ENCODE measurements at places on chromosomes 6 and 20.

DNA sequence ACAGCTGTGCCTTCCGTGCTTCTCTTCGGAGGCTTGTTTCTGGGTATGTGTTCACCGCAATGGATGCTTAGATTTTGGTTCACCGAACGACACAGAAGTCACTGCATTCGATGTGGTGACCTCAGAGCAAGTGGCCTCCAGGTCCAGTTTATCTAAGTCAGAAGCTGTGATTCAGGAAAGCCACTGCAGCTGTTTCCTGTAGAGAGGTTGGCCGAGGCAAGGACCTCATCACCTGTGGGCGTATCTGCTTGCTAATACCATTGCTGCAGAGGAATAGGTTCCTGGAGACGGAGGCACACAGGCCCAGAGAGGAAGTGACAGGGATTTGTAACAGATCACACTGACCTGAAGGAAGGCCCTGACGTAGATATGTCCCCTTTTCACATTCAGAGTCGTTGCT, 82.7 kb downstream of the FARS2 start:
- DNase-seq = no peak

DNA sequence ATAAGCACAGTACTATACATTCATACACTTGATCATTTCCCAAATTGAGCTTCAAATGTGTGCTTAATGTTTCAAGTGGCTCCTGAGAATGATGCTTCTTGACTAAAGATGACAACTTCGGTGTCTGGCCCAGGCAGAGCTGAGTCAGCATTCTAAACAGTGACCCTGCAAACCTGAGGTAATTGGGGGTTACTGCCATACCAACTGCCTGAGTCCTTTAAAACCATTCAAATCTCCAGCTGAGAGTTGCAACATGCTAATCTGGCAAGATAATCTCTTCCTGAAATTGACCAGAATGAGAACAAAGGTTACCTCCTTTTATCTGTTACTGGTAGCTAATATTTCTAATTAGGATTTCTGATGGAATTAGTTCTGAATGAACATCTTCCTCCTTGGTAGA, 8.2 kb downstream of the BACH2 start:
- DNase-seq = no peak

DNA sequence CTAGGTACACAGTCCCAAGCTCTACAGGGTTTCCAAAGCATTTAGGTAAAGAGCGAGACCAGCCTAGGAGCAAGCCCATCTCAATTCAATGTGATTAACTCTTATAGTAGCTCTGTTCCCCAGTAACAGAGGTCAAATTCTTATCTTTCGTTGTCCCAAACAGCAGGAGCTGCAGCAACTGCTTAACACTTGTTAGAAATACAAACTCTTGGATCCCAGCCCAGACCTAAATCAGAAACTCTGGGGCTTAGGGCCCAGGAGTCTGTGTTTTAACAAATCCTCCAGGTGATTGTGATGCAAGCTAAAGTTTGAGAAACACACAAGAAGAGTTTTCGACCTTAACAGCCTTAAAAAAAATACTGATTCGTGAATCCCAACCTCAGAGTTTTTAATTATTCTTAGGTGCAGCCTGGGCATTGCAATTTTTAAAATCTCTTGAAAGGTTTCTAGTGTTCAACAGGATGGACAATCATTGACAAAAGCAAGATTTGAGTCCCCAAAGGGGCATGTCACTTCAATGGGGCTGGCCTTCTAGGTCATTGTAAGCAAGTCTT, 127.4 kb upstream of the HCRTR2 start:
- no peak for DNase-seq

GRCh38 chr6:113901482-113901881, 44.3 kb downstream of the MARCKS start:
- no peak for DNase-seq

GRCh38 chr20:48797850-48798747, 29.7 kb downstream of the PREX1 start:
- no peak for DNase-seq

- DNase-seq = no peak
Measured at GRCh38 chr6:39330057-39330456, 7.6 kb upstream of the KCNK16 start.

DNA sequence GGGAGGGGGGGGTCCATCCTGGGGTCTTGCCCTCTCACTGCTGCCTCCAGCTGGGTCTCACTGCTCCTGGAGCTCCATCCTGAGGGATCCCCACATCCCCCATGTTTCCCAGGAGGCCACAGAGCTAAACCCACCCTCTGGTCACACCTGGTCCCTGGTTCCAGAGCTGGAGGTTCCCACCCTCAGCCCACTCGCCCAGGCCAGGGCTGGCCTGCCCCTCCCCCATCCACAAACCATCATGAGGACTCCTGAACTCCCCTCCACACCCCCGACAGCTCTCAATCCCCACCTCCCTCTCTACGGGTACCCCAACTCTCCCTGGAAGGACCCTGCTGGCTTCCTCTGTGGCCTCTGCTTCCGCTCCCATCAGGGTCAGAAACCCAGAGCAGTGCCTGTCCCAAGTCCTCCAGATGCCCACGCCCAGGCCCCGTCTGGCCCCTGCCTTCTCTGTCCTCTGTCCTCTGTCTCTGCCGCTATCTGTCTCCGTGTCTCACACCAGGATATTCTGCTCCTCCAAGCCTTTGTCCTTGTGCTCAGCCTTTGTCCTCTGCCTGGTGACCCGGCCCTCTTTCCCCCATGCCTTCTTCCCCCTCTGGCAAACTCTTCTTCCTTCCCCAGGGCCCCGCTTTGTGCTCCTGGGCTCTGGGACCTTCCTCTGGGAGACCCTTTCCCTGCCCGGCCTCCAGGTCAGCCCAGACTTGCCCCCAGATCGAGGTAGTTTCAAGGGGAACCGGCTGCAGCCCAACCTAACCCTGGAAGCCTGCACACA, 74.0 kb downstream of the SRC start:
- no peak for DNase-seq

DNA sequence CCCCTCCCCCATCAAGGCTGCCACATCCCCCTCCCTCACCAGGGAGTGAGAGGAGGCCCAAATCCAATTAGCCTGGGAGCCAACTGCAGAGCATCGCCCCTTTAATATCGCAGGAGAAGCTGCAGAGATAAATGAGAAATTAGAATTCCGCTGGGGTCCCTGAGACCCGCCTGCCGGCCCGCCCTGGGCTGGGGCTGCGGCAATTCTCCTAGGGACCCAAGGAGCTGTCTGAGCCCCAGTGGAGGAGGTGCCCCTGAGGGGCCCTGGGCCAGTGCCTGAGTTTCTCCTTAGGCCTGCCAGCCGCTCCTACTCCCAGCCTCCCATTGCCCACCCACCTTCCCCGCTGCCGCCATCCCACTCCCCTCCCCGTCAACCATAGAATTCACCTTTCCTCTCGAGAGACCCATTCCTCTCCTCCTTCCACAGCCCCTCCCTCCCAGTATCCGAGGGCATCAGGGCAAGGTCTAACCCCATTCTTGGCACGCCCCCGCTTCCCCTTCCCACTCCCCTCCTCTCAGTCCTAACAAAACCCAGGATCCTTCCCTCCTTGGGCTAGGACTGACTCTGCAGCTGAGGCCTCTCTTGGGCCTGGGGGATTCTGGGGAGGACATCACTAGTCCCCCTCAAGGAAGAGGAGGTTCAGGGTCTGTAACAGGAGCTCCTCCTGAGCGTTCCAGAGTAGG, 20.0 kb upstream of the CDH22 start:
- DNase-seq = no peak

GRCh38 chr20:37020636-37021035, 69.1 kb upstream of the SAMHD1 start:
- DNase-seq = no peak

DNA sequence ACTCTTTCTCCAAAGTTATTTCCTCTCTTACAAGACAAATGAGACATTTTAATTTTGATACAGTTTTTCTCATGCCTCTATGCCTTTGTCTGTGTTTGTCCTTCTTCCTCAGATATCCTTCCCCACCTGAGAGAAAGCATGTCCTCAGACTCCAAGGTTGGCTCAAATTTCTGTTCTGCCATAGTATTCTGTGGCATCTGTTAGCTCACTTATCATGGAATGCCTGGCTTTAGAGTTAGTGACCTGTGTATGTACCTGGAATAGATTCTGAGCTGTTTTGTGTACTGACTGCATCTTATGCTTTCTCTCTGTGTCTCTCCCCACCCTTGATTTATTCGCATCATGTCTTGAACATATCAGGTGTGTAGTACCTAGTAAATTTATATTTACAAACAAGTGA, 90.0 kb downstream of the CENPW start:
- DNase-seq = no peak

GRCh38 chr20:59448851-59449444, 148.5 kb downstream of the EDN3 start:
- no peak for DNase-seq

GRCh38 chr20:46128310-46129151, 10.4 kb downstream of the CD40 start:
- no peak for DNase-seq

DNA sequence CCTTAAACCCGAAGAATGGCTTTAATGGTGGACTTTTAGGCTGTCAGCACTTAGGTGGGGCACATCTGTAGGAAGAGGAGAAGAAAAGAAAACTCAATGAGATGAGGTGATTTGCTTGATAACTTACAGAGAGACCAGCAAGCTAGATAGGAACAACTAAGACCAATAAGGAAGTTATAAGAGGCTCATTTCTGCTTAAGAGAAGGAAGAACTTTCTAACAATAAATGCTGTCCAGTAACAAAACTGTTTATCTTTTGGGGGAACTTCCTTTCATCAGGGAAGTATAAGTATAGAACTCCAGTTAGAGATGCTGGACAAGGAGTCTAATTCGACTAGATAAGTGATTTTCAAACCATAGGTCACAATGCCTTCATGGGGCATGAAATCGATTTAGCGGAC, 107.2 kb upstream of the SIRPA start:
- DNase-seq = no peak

- no peak for DNase-seq
Measured at GRCh38 chr6:788058-788457, 95.1 kb upstream of the EXOC2 start.

- DNase-seq = no peak
Measured at GRCh38 chr6:41049521-41049920, 3.5 kb upstream of the APOBEC2 start.

- DNase-seq = no peak
Measured at GRCh38 chr6:134676307-134677281, 273.3 kb downstream of the ALDH8A1 start.

DNA sequence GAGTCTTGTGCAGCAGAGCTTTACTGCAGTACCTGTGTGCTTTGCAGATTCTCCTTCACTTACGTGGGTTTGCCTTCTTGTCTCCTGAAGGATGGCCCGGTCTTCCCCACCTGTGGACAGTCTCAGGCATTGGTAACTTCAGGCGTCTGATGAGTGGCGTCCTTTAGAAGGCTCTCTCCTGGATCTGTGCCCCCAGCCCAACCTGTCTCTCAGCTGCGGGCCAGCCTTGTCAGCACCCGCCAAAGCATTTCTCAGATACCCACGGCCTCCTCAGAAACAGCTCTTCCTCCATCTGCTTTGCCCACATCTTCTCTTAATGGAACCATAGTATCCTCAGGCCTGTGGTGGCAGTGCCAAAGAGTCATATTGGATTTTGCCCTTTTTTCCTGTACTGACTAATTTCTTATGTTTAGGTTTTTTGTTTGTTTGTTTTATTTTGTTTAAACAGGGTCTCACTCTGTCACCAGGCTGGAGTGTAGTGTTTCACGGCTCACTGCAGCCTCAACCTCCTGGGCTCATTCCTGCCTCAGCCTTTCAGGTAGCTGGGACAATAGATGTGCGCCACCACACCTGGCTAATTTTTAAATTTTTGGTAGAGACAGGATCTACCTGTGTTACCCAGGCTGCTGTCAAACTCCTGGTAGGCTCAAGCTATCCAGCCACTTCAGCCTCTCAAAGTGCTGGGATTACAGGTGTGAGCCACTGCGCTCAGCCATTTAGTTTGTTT, 96.6 kb downstream of the ARID1B start:
- no peak for DNase-seq

GRCh38 chr20:20548527-20549266, 163.7 kb downstream of the RALGAPA2 start:
- no peak for DNase-seq

- DNase-seq = no peak
Measured at GRCh38 chr20:37323985-37324384, 22.0 kb upstream of the SRC start.

DNA sequence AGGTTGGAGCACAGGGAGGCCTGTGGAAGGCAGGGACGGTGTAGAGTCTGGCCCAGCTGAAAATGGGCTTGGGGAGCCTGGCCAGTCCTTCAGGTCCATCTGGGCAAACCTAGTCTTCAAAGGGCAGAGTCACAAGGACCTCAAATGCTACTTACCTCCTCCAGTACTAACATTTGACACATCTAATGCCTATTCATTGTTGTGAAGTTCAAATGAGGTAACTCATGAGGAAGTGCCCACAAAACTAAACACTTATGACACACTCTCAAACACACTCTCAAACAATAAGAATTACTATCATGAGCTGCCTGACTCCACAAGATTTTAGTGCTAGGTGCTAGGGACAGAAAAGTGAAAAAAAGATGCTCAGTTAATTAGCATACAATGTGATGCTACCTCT, 27.1 kb downstream of the DAAM2 start:
- no peak for DNase-seq

- DNase-seq = no peak
Measured at GRCh38 chr6:89590133-89590532, 48.4 kb downstream of the LYRM2 start.

DNA sequence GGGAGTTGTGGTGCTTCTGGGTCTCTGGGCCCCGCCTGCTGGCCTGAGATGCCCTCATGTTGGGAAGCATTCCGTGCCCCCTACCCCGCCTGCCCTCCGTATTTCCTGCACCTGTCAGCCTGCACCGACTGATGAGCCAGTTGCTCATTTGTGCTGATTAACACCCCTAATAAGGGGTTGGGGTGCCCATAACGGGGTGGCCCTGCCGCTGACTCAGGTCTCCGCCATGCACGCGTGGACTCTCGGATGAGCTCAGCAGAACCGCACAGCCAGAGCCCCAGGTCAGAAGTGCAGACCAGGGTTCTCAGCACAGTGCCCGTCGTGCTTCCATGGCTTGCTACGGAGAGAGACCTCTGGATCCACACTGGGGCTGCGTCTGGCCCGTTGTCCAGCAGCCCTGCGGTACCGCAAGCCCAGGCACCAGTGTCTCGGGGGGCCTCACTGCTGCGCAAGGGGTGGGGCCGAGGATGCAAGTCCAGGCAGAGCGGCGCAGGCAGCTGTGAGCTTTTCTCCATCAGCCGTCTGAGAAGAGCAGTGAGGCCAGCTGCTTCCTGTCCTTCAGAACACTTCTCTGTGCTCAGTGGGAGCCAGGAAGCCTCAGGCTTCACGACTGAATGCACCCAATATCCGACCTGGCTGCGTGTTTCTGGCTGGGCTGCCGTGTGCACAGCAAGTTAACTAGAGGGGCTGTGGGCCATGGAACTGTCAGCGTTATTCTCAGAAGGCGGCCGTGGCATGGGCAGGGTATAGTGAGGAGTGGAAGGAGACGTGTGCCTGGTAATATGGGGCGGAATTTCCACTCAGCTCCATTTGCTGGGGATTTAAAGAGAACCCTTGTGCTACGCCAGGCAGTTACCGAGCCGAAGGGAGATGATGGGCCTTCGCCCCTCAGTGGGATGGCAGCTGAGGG, 18.6 kb downstream of the MTG2 start:
- DNase-seq = no peak

GRCh38 chr6:15087186-15087589, 158.7 kb upstream of the JARID2 start:
- DNase-seq = no peak

- no peak for DNase-seq
Measured at GRCh38 chr20:62598761-62599194, 43.5 kb upstream of the SLCO4A1 start.
